ENCODE measurements at places on chromosomes 5 and 9. TPM values are rescaled to one million over a fixed set of nuclear protein-coding genes. Genes with fewer than 3 reads are reported as not detected.

IFNK gene
- polyA plus RNA-seq = not detected

GRCh38 chr9:126471084-126471624 is 142.6 kb upstream of the LMX1B start:
- no peak overlapping the region for H3K27ac ChIP-seq
- no peaks in the 10 kb centered on the region for H3K27me3 ChIP-seq
- peak; percentile 52 for DNase-seq
- H3K4me1 ChIP-seq = peaks cover 9% of the 10 kb centered on the region

- H3K36me3 ChIP-seq = no peaks in the 10 kb centered on the region
- H3K4me1 ChIP-seq = peaks cover 4% of the 10 kb centered on the region
- H3K27ac ChIP-seq = peak overlapping the region; percentile 32
- no peak overlapping the region for H3K4me3 ChIP-seq
Observed at GRCh38 chr9:125066839-125067619, 76.3 kb downstream of the SCAI start.

GRCh38 chr5:142532781-142533176 is 153.1 kb downstream of the FGF1 start:
- no peak overlapping the region for H3K27ac ChIP-seq
- H3K4me3 ChIP-seq = no peak overlapping the region
- H3K36me3 ChIP-seq = no peaks in the 10 kb centered on the region

GRCh38 chr5:71483355-71483754 is 27.9 kb downstream of the BDP1 start:
- H3K4me1 ChIP-seq = peaks cover 4% of the 10 kb centered on the region
- DNase-seq = peak; percentile 92
- H3K36me3 ChIP-seq = peaks cover 12% of the 10 kb centered on the region
- no peak overlapping the region for H3K27ac ChIP-seq
- no peaks in the 10 kb centered on the region for H3K27me3 ChIP-seq
- H3K4me3 ChIP-seq = no peak overlapping the region
